ENCODE measurements at places on chromosomes 11 and 22.

- no peak for DNase-seq
These were observed 51.7 kb downstream of the CHRDL2 start for GRCh38 chr11:74679513-74679865.

GRCh38 chr11:63375434-63375833 lies 5.8 kb downstream of the SLC22A9 start:
- no peak for DNase-seq

- DNase-seq, result no peak
These were observed 92.3 kb upstream of the RTL6 start for GRCh38 chr22:44590291-44590690.

- no peak for DNase-seq
These were observed 29.2 kb downstream of the DDIAS start for GRCh38 chr11:82930734-82931133.

- no peak for DNase-seq
These were observed 390.3 kb downstream of the SHANK2 start for GRCh38 chr11:70862093-70862492.

DNA sequence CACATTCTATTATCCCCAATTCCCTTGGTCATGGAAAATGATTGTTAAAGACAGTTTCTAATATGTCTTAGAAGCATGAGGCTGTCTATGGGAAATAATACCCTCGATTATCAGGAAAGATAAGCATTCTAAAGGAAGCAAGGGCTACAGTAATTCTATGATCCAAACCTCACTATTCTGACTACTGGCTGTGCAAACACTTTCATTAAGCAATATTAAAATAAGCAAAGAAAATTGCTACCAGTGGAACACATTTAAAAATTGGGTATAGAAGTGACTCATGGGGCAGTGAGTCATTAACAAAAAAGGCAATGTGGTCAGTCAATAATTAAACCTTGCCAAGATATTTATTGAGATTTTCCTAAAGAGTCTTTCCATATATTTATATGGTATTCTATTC lies 1415.2 kb upstream of the TENM4 start:
- no peak for DNase-seq

GRCh38 chr22:29049655-29050263 lies 11.9 kb downstream of the C22orf31 start:
- no peak for DNase-seq

DNA sequence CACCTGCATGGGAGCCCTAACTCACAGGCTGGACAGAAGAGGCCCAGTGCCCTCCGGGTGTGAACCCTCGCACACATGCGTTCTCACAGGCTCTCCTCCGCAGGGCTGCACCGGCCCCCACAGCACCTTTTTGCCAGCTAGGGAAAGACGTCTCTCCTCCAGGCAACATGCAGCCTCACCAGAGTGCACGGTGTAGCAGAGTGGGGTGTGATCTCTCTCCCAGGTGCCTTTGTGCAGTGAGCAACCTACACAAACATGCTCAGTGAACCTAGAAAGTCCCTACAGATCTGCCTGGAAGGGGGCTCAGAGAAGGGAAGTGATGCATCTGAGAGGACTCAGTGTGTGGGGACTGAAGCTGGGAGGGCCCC lies 3.7 kb upstream of the CARNS1 start:
- DNase-seq, result no peak

DNA sequence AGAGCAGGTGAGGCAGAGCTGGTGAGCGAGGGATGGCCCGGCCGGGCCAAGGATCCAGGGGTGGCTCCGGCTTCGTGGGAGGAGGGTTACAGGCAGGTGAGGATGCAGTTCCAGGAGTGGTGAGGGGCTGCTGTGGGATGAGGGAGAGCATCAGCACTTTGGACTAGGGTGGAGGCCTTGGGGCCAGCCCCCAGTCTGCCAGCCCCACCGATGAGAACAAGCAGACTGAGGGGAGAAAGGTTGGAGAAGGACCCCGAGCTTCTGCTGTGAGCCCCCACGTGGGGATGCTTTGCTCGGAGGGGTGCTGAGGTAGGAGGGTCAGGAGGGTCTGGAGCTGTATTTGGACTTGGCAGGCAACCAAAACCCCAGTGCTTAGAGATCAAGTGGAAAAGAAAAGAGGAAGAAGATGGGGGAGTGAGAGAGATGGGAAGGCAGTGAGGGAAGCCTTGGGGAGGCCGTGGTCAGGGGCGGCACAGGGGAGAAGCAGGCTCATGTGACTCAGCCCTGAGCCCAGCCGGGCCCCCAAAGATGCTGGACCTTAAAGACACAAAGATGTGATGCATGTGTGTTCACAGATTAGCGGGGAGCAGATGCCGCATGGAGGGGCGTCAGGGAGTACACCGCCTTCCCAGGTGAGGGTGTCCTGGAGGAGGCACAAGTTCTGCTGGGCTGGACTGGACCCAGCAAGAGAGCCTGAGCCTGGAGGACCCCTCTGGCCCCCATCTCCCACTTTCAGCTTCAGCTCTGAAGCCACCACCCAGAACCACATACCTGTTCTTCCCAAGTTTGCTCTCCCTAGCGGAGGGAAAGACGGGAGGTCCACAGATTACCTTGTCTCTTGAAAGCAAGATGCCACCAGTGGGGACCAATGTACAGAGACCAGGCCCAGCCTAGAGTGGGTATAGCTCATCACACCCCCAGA lies 91.3 kb downstream of the CDKN1C start:
- DNase-seq, result no peak

- no peak for DNase-seq
These were observed 6.5 kb upstream of the BATF2 start for GRCh38 chr11:65003282-65003681.

DNA sequence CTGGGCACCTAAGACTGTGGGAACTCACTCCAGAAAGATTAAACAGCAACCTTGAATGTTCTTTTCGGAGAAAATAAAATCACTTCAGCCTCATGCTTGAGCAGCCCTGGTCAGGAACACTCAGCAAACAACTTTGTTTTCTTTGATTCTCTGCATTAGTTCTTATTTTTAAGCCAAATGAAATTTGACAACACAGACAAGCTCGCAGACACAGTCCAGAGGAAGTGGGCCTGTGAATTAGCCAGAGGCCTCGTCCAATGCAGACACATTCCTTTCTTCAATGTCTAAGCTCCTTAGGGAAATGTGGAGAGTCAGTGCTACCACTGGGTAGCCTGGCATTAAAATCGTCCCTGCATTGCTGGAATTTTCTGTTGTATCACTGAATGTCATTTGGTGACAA lies 62.9 kb upstream of the CSNK2A3 start:
- no peak for DNase-seq

- DNase-seq, result no peak
These were observed 13.9 kb downstream of the TMEM184B start for GRCh38 chr22:38258895-38259294.

All from SW 1271 (cell line).